Mammary epithelial cell (primary cell): ENCODE measurements at places on chromosomes 3 and 15.

GRCh38 chr3:182568876-182569275 lies 224.4 kb upstream of the ATP11B start:
- DNase-seq: no peak

GRCh38 chr15:33344530-33344929 lies 33.8 kb downstream of the RYR3 start:
- no peak for DNase-seq

- DNase-seq: no peak
Observed at GRCh38 chr3:46095307-46095706, 68.0 kb upstream of the XCR1 start.

- DNase-seq: peak; percentile 79
Observed at GRCh38 chr3:113097960-113098447, 107.2 kb downstream of the GTPBP8 start.

- DNase-seq: no peak
Observed at GRCh38 chr3:141127344-141128125, 76.4 kb downstream of the SPSB4 start.

DNA sequence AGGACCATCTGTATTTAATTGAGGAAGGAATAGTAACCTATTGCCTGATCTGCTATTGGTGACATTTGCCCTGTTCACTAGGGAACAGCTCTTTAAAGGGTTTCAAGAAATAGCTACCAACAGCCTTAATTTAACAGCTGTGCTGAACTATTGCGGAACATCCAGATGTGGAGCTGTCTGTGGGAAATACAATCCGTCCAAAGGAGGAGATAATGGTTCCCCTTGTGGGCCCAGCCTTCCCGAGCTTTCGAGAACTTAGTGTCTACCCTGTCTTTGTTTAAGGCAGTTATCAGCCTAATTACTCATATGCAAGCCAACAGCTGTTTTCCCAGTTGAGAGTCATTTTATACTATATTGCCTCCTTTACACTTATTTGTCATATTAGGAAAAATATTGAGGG lies 398.6 kb downstream of the WDR72 start:
- DNase-seq: no peak

DNA sequence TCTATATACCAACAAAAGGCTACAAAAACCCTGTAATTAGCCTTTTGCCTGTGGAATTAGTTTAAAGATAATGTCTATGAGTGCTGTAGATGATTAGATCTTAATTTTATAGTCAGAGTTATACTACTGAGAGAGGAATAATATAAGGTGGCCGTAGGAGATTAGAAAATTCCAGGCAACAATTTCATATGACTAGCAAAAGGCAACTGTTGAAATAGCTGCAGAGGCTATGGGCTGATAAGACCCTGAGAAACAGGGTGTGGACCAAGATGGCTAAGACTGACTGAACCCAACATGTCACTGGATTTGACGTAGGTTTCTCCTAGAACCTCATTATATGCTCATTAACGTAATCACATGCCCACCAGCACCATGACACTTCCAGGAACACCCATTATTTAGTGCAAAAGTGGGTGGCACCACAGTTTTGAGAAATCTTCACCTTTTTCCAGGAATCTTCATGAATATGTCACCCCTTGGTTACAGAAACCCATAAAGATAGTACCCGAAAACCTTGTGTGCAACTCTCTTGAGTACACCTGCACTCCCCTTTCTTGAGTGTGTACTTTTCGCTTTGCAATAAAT lies 29.1 kb upstream of the SCG3 start:
- no peak for DNase-seq

DNA sequence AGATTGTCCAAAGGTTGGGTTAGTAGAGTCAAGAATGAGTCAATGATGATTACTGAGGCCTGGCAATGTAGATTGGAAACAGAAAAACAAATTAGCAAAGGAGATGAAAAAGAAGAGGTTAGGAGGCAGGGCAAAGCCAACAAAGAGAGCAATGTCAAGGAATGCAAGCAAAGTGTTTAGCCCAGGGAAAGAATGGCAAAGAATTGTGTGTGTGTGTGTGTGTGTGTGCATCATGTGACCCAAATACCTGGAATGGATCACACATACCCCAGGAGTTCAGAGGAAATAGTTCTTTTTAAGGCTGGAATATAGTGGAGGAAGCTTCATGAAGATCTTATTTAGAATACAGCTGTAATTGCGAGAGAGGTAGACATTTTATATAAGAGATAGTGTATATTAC lies 831.7 kb upstream of the ARPP21 start:
- no peak for DNase-seq

GRCh38 chr3:33052671-33053070 lies 44.3 kb downstream of the GLB1 start:
- no peak for DNase-seq

DNA sequence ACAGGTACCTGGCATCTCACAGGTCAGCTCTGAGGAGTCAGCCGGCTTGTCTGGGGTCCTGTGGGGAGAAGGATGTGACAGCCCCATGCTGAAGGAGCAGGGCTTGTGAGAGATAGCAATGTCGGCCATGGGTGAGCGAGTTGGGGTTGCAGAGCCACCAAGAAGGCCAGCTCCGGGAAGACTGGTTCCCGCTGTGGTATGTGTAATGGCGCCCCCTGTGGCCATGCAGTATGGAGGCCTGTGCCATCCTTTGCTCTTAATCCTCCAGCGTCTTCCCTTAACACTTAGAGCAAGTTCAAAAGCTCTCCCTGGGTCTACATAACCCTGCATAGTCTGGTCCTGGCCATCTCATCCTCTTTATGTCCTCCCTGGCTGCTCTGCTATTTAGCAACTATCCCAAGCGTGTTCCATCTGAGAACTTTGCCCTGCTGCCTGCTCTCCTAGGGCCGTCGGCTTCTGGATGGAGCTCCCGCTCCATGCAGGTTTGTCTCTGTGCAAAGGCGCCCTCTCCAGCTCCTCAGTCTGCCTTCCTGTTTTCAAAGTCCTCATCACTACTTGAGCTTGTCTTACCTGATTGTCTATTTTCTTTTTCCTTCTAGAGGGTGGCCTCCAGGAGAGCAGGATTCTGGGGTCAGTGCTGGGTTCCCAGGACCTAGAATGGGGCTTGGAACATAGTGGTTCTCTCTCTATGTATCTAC lies 40.8 kb upstream of the IQCF6 start:
- no peak for DNase-seq

- no peak for DNase-seq
Observed at GRCh38 chr15:63232943-63233342, 43.5 kb downstream of the RAB8B start.

DNA sequence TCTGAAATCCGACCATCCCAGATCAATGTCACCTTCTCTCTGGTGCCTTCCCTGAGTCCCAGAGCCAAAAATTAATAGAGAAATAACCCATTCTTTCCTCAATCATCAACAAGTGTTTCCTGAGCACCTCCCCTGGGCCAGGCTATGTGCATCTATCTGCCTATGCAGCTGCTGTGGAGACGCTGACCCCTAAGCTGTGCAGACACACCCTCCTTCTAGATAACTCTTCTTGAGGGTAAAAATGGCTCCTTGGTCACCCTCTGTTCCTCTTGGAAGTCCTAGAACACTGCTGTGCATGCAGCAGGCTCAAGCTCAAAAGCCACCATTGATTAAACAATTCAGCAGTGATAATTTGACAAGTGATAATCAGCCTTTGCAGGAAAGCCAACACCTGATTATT lies 18.4 kb downstream of the CA12 start:
- DNase-seq: no peak

DNA sequence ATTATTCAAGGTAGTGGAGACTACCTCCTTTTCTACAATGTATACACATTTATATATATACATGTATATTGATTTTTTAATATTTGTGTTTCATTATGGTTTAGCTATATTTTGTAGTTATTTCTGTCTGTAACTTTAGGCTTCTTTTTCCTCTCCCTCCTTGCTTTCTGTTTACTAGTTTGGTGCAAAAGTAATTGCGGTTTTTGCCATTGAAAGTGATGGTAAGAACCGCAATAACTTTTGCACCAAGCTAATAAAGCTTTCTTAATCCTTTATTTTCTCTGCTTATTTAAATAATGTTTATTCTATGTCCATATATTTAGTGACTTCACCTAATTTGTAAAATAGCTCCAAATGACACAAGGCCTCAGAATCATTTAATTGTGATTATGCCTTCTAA lies 195.3 kb upstream of the PLSCR5 start:
- no peak for DNase-seq

DNA sequence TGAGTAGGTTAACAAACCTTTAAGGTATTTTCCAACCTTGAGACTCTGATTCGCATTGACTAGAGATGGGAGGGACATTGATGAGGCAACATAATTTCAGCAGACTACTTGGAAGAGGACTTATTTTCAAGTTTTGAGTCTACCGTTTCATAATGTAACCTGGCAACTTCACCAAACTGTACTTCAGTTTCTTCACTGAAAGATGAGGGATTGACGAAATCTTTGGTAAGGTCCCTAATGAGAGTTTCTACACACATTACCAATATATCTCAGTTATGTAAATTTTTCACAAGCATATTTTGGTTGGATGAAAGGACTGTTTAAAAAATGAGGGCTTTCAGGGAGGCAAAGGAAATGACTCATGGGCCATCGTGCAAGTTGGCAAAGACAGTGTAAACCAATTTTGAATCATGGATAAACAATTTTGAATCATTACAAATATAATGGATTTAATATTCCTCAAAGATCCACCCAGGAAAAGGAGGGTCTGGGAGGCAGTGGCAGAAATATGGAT lies 28.7 kb upstream of the SEMA6D start:
- DNase-seq: peak; percentile 54

- no peak for DNase-seq
Observed at GRCh38 chr3:5840056-5840455, 652.5 kb downstream of the EDEM1 start.

DNA sequence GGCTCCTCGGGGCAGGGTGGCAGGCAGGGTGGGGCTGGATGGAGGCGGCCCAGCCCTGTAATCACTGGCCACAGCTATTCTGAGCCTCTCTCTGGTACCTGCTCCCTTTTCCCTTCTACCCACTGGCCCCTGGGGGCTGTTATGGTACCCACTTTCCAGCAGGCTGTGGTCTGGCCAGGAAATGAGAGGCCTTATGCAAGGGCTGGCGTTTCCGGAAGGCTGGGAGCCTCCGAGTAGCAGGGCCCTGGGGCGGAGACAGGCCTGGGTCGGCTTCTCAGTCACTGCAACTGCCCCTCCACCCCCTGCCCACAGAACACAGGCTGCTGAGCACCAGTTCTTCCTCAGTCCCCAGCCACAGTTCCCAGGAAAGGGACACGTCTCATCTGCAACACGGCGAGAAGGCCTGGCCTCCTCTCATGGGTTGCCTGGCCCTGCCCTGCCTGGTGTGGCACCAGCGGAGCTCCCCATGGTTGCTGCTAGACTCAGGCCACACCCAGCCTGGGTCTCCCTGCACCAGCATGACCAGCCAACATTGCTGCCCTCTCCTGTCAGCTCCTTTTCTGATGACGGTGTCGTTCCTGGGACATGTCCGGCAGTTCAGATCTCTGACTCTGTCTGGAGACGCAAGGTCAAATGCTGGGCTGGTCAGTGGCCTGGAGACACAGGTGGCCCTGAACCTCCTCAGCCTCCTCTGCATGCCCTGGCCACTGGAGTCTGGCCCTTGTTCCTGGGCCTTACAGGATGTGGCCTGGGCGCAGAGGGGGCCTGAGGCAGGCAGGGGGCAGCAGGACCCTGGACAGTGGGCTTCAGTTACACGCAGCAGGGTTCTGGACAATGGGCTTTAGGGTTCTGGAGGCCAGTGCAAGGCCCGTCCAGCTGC lies 6.5 kb downstream of the CHST13 start:
- no peak for DNase-seq

DNA sequence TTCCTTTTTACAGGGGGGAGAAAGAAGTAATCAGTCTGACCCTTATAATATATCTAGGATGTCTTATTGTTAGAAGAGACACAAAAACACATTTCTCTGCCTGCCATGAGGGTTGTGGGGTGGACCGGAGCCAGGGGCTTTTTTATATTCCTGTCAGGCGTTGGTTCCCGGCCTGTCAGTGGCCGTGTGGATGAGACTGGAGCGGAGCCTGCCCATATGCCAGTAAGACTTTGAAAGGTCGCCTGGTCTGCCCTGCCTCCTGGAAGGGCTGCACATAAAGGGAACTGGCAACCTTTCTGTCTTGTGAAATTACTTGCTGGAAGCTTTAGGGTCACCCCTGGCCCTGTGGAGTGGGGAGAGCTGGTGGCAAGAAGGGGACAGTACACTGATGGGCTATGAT lies 34.7 kb downstream of the MAP3K13 start:
- DNase-seq: no peak
